Activated naive CD8-positive, alpha-beta T cell treated with anti-CD3 and anti-CD28 coated beads for 36 hours (primary cell): ENCODE measurements at places on chromosomes 5 and 9. TPM values are rescaled to one million over a fixed set of nuclear protein-coding genes. Genes with fewer than 3 reads are reported as not detected.

DNA sequence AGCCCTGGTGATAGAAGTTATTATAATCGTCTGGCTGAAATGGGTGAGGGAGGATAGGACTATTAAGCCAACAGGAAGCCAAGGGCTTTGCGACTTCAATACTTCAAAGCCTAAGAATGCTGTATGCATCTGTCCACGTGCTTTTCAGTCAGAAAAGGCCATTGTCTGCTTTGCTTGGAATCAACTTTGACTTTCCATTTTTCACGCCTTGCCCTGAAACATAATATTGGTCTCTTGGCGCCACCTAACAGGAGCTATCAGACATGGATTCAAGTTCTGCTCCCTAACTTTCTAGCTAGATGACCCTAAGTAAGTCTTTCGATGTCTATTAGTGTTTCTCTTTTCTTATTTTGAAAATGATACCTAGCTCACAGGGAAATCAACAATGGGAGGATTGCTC is 572.6 kb downstream of the TLR4 start:
- no peak for DNase-seq

GRCh38 chr9:136372561-136373299 is 739 bp downstream of the CARD9 start:
- DNase-seq = no peak

Gene NMUR2
- not detected for total RNA-seq

GRCh38 chr5:133050521-133050920 is 1.3 kb upstream of the HSPA4 start:
- DNase-seq = no peak

Gene SLC6A3
- total RNA-seq = not detected
